GM12865 (cell line): ENCODE measurements at places on chromosomes 6 and 20.

DNA sequence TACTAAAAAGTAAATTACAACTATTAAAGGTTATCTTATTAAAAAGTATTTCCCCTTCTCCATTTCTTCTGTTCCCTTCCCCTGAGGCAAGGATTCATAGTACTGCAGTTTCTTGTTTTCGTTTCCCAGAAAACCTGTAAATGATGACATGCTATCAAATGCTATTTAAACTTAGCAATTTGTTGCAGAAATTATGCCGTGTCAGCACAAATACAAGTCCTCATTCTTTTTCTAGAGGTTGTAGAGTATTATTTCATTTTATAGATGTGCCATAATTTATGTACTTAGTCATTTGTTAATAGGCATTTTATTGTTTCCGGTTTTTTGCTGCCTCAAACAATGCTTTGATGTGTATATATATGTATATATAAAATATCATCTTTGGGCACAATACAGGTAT is 268.4 kb downstream of the PLCB1 start:
- no peak for DNase-seq

- peak; percentile 13 for DNase-seq
These were observed 6.2 kb upstream of the FLRT3 start for GRCh38 chr20:14343491-14344065.

DNA sequence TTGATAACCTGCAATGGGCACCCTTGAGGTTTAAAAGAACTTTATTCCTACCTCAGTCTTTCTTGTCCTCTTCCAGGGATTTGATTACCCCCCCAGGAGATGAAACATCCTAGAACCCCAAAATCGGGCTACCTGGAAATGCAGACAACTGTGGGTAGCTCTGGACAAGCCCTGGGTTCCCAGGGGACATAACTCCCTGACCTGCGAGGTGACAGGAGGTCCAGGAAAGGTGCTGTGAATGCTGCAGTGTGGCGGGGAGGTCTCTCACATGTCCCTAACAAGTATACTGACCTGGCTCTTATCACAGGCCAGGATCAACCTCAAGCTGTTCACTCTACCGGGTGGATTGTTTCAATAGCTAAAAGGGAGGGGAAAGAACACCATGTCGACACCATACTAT is 11.6 kb downstream of the JAG1 start:
- no peak for DNase-seq

- DNase-seq: peak; percentile 60
These were observed 603.2 kb downstream of the RNF144B start for GRCh38 chr6:18990059-18990978.

- no peak for DNase-seq
These were observed 34.2 kb downstream of the CEP162 start for GRCh38 chr6:84193114-84193708.

DNA sequence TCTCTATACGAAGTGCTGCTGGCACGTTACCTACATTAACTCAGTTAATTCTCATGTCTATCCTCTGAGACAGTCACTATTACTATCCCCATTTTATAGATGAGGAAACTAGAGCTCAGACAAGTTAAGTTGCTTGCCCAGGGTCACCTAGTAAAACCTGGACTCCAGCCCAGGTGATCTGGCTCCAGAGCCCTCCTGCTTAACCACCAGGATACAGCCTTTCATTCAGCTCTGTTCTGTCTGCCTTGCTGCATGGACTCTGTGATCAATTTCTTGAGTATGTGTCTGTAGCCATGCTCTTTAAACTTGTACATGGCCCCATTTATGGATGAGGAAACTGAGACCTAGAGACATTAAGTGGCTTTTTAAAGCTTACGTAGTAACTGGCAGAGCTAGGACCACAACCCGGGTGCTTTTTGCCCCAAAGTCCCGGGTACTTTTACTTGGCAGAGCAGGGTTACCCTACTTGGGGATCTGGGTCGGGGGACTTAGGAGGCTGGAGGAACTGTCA is 4.7 kb downstream of the CDKN1A start:
- DNase-seq: no peak

DNA sequence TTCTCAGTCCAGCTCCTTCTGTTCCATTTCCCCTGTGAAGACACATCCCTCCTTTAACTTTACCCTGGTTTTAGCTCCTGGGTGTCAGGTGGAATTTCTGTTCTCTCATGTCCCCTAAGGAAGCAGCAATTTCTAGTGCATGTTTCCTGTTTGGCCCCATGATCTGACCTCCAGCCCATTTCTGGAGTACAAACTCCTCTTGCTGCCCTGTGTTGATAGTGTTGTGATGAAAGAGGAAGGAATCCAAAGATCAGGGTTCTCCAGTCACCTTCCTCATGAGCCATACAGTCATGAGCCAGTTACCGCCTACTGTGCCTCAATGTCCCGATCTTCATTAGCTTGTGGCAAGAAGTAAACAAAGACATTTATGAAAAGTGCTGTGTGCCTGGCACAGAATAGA is 97.4 kb downstream of the PHACTR1 start:
- no peak for DNase-seq

DNA sequence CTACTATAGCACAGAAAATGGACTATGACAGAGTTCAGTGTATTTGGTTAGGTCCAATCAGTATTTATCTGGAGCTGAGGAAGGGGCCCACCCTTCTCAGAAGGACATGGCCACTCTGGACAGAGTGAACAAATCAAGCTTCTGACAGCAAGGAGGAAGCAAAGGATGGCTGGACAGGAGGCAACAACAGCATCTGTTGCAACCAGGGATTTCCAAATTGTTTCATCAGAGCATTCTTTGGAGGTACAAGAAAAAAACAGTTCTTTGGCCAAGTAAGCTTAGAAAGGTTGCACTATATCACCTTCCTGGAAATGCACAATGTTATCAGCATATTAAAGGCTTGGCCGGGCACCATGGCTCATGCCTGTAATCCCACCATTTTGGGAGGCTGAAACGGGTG is 118.7 kb upstream of the SLC22A16 start:
- no peak for DNase-seq

DNA sequence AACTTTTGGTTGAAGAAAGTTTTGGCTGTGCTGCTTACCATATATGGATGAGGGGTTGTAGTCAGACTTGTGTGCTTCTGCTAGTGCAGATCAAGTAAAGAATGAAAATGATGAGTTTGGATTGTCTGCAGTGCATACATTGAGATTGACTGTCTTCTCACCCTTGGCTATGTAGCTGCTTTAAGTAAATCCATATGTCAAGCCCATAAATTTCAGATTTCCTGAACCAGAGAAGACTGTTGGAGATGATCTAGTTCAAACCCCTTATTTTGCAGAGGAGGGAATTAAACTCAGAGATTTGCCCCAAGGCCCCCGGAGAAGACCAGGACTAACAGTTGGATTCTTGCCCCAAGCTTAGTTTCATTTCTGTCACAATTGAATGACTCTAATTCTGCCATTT is 67.2 kb downstream of the PKIB start:
- DNase-seq: no peak

DNA sequence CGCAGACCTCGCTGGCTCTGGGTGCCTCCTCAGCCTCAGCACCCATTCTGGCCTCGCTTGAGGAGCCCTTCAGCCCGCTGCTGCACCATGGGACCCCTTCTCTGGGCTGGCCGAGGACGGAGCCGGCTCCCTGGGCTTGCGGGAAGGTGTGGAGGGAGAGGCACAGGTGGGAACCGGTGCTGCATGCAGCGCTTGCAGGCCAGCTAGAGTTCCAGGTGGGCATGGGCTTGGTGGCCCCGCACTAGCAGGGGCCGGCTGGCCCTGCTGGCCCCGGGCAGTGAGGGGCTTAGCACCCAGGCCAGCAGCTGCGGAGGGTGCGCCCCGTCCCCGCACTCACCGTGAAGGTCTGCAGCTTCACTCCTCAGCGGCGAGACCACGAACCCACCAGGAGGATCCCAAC is 30.4 kb downstream of the DEFB114 start:
- DNase-seq: no peak

DNA sequence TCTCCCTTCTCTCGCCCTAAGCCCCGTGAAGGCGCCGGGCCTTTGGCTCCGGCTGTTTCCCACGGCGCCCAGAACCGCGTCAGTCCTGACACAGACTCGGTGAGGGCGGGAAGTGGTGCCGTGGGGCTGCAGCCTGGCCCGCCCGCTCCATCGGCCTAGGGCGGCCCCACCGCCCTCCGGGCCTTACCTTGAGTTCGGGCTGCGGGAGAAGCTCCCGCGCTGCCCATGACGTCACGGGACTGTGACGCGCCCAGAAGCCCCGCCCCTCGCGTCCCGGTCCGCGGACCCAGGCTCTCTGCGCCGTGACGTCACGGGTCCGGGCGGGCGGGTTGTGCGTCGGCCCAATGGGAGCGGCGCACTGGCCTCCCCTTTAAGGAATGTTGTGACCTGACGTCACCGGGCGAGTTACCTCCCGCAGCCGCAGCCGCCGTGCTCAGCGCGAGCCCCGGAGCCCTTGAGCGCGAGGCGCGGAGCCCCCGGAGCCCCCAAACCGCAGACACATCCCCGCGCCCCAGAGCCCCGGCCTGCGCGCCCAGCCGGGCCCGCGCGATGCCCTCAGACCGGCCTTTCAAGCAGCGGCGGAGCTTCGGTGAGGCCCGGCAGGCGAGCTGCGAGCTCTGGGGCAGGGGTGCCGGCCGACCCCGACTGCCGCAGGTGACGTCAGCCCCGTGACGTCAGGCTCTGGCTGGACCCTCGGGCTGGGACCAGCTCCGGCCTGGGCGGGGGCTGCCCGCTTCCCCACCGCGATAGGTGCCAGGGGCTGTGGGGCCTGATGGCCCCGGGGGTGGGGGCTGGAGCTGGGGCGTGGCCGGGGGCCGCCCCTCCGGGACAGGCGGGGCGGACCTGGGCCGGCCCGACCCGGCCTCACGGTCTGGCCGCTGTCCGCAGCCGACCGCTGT is at the start of gene MAP1LC3A:
Gene MAP1LC3A, plus strand, starts transcription at position 399 of the 899 bp plus-strand sequence. Its CDS starts 151 bp downstream, at position 550.
- DNase-seq: peak; percentile 90

DNA sequence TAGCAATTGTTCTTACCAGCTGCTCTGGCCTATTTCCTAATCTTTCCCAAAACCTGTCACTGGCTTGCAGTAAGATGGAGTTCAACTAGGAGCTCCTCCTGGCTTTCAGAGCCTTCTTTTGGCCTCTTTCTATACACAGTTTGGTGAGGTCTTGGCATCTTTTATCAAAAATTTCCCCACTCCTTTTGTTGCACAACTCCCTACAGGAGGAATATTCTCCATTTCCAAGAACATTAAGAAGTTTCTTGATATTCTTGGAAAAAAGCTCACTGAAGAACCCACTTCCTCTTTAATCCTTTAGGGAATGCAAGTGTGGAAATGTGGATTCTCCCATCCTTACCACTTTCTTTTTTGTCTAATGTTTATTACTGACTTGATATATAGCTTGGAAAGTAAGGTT is 171.3 kb upstream of the KCNK16 start:
- no peak for DNase-seq

GRCh38 chr6:30006170-30007131 is 54.6 kb upstream of the POLR1H start:
- DNase-seq: no peak

DNA sequence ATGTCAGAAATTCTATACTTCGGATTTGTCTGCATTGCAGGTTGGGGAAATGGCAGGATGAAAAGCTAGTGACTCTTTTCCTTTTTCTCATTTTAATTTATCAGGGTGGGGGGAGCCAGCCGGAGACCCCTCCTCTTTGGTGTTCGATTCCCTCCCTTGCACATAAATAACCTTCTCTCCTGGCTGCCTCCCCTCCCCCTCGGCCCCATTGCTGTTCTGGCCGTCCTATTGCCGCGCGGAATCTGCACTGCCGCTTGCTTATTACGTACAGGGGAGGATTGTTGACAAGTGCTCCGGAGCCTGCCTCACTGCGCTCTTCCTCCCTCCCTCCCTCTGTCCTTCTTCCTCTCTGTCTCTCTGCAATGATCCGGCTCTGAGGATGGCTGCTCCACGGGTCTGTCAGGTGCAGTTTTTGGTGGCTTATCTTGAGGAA is 154.7 kb downstream of the JARID2 start:
- peak; percentile 26 for DNase-seq
